ENCODE measurements at places on chromosomes 3 and 15.
A peak's percentile ranks its signal among the peaks of the same experiment; 100 is the strongest.

GRCh38 chr15:74383286-74383685 is 15.8 kb upstream of the CYP11A1 start:
- no peak for DNase-seq

GRCh38 chr3:190065204-190065603 is 55.5 kb downstream of the P3H2 start:
- DNase-seq = no peak

DNA sequence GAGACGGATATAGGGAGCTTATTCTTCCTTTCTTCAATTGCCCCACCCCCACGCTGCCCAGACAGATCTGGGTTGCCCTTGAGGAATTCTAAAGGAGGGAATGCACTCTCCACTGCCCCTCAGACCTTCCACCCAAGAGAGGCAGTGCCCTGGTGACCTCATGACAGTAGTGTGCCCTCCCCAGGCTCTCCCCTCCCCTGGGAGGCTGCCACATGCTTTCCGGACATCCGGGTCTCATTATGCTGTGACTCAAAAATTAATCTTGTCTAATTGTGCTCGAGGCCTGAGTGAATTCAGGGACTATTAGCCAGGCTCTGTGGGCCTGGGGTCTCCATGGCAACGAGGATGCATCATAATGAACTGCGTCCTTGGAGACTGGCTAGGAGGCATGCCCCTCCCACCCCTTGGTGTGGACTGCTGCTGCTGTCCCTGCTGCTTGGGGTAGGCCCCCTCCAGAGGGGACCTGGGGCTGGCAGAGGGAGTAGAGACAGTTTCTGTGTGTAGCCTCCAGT is 20.8 kb downstream of the CORO2B start:
- DNase-seq = peak; percentile 77

- DNase-seq = no peak
These were observed 53.4 kb downstream of the CHD2 start for GRCh38 chr15:92953566-92953965.

DNA sequence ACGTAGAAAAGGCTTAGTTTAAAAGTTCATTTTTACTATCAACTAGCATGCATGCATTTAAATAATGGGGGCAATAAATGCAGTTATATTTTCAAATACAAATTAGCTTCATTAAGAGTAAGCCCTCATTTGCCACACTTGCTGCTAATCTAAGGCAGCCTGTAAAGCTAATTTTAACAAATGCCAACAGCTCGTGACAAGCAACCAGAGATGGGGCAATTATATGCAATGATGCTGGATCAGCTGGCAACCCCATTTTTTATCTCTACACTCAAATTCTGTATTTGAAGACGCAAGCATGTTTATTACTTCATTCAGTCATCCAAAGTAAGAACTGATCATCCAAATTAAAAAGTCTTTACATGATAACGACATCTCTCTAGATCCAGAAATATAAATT is 12.1 kb downstream of the RFTN1 start:
- DNase-seq = no peak

GRCh38 chr15:58510715-58511598 is 79.2 kb downstream of the LIPC start:
- no peak for DNase-seq

- peak; percentile 53 for DNase-seq
These were observed 278.9 kb downstream of the KLF13 start for GRCh38 chr15:31605467-31605931.

- DNase-seq = peak; percentile 77
These were observed 630.5 kb downstream of the TBL1XR1 start for GRCh38 chr3:176566757-176567156.

DNA sequence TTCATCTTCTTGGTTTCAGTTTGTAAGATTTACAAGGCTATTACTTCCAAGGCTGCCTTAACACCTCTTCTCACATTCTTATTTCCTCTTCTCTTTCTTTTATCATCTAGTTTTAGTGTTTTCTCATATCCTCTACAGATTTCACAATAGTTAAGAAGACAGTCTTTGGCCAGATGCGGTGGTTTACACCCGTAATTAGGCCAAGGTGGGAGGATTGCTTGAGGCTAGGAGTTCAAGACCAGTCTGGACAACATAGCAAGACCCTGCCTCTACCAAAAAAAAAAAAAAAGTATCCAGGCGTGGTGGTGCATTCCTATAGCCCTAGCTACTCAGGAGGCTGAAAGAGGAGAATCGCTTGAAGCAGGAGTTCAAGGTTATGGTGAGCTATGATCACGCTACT is 3.5 kb upstream of the ALDH1A2 start:
- no peak for DNase-seq

- DNase-seq = no peak
These were observed 18.5 kb downstream of the CLDN11 start for GRCh38 chr3:170437176-170437575.

- peak; percentile 77 for DNase-seq
These were observed 6.0 kb downstream of the TM4SF4 start for GRCh38 chr3:149480326-149481017.

DNA sequence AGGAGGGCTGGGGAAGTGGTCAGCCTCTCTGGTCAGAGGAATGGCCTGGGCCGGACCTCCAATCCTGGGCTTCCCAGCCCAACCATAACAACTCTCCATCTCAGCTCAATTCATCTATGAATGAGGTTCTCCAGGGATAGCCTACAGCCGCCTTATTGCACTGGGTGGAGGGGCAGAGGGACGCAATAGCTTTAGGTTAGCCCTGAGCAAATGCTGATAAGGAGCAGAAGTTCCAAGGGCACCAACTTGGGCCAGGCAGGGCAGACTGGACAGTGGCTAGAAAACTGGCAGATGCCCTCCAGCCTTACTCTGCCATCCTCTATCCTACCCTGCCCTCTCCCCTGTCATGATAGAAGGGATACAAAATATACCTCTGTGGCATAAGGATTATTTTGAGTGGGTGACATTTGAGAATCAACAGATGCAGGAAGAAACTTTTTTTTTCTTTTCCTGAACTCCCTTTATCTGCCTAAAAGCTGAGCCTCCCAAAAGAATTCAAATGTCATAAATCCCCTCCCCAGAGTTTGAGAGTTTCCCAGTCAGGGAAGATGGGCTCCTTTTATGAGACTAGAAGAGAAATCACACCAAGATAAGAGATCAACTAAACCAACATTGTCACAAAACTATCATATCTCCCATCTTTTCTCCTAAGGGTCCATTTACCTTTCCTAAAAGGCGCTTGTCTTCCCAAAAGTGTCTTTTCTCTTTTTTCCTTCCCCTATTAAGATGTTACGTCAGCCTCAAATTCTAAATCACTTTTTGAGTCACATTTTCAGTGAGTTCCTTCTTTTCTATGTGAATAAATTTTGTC is 40.4 kb upstream of the C15orf39 start:
- DNase-seq = no peak

- DNase-seq = no peak
These were observed 878 bp downstream of the SPPL2A start for GRCh38 chr15:50764461-50765194.

GRCh38 chr3:134277066-134277660 is 26.5 kb upstream of the RYK start:
- DNase-seq = no peak

All from fibroblast of skin of abdomen (primary cell).